CD4-positive, alpha-beta T cell treated with Interleukin-2 at 100 ng/mL for 4 hours (primary cell): ENCODE measurements at places on chromosomes 3 and 15.

- DNase-seq, result no peak
Measured at GRCh38 chr3:32495085-32495484, 7.6 kb downstream of the CMTM6 start.

DNA sequence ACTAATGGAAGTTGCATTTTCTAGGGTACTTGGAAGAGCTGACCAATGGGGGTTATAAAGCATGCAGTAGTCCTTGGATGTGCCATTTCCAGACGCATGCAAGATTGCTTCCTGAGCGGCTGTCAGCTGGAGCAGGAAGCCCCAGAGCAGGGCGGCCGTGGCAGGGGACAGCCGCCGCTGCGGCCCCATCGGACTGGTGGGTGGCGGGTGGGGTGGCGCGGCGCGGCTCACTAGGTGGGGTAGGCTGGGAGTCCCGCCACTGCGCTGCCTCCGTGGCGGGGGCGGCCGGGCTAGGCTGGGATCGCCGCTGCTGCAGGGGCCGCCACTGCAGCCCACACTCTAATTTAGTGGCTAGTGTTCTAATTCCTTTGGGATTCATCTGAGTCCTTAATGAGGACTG, 56.5 kb upstream of the FGF7 start:
- no peak for DNase-seq

- no peak for DNase-seq
Measured at GRCh38 chr3:194756460-194756779, 70.7 kb downstream of the FAM43A start.

GRCh38 chr3:124360563-124360962, 368.6 kb upstream of the ROPN1 start:
- no peak for DNase-seq

DNA sequence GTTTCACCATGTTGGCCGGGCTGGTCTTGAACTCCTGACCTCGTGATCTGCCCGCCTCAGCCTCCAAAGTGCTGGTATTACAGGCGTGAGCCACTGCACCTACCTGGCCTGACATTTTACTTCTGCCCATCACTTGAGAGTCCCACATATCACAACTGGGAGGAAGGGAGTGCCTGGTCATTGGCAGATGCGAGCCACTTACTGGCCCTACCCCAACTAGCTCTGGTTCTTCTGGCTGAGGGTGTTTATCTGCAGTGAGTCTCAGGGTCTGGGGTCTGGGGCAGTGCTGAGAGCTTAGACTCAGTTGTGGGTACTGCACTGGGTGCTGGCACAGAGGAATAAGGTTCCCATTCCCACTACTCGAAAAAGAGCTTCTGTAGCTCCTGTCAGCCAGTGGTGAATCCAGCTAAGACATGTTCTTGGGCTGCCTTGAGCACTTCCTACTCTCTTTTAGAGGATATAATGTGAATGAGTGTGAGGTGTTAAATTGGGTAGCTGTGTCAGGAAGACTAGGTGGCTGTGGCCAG, 30.2 kb downstream of the DAG1 start:
- no peak for DNase-seq

GRCh38 chr15:31302778-31303725, 23.6 kb upstream of the KLF13 start:
- DNase-seq, result peak; percentile 19

DNA sequence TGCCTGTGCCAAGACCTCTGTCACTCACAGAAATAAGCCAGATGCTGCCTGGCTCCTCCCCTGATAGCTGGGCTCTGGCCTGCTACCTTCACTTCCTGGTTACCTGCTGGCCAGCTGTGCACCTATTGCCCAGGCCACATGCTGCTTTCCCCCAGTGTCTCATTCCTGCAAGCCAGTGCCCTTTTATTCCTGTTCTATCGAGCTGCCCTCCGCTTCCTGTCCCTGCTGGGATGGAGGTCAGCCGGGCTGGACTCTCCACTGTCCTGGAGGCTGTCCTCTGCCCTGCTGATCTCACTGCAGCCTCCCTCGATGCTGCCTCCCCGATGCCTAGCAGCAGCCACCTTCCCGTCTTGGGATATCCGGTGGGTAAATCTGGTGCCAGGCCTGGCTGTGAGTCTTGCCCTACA, 37.0 kb upstream of the SNRPA1 start:
- no peak for DNase-seq

DNA sequence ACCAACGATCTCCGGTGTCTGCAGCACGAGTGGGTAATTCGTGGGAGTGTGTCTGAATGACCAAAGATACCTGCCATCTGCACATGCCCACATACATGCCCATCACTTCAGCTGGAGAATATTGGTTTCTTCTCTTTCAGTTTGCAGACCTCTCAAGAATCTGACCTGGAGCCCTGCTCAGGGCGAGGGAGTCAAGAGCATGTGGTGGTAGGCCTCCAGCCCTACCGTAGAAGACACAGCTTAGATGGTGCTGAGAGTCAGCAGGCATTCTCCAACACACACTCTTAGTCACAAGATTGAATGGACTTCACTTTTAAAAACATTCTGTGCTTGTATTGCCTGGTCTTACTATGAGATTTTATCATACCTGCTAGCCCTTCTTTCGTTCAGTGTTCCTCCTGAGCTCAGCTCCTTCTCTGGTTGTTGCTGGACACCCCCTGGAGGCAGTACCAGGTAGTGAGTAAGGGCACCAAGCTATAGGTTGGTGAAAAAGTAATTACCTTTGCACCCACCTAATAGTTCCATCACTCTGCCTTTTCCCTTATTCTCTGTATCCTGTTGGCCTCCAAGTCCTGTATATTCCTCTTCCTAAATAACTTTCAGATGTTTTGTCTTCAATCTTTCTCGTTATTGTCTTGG, 252.0 kb downstream of the CACNA2D3 start:
- DNase-seq, result no peak

GRCh38 chr15:57190208-57190607, 186.1 kb upstream of the CGNL1 start:
- DNase-seq, result no peak

GRCh38 chr3:139571711-139572110, 32.2 kb upstream of the RBP1 start:
- DNase-seq, result no peak

GRCh38 chr15:43927203-43927602, 100.4 kb downstream of the WDR76 start:
- no peak for DNase-seq

DNA sequence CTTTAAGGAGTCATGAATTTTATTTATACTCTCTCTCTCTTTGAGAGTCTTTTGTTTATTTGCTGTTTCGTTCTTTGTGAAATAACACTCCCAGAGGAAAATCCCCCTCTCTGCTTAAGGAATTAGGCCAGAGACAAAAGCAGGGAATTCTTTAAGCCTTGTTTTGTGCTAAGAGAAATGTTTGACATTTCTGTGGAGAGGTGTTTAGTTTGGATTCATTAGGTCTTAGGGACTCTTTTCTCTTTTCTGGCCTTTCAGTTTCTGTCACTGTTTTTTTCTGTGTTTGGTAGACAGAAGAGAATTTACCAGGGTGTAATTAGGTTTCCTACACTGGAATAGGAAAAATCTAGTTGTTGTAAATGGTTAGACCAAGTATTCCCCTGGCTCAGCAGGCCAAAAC, 241.8 kb upstream of the NR2F2 start:
- no peak for DNase-seq

GRCh38 chr3:39376959-39377634, 6.1 kb upstream of the SLC25A38 start:
- DNase-seq, result no peak

DNA sequence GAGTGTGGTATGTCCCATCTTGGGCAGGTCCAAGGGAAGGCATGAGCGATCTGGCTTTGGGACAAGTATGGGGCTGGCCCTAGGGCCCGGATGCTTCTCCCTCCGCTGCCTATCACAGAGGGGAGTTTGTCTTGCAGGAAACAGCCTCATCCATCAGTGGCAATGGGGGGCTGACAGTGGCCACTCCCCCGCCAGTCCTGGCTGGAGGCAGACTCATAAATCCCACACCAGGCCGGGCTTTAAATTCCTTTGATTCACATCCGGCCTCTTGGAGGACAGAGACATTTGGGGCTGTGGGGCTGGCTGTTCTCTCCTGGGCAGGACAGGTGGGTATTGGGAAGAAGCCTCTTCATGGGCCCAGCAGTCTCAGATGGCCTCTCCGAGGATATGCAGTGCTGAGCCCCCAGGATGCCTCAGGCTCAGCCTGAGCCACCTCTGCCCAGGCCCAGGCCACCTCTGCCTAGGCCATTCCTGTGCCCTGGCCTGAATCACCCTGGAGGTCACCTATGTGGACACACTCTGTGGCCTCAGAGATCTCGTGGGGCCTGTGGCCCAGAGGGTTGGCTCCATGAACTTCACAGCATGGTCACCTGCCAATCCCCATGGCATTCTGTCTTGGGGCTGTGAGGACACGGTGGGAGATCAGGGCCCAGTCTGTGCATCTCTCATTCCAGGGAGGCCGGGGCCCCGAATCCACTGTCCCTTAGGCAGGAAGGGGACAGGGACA, 84.2 kb upstream of the GOLGA6L4 start:
- no peak for DNase-seq

DNA sequence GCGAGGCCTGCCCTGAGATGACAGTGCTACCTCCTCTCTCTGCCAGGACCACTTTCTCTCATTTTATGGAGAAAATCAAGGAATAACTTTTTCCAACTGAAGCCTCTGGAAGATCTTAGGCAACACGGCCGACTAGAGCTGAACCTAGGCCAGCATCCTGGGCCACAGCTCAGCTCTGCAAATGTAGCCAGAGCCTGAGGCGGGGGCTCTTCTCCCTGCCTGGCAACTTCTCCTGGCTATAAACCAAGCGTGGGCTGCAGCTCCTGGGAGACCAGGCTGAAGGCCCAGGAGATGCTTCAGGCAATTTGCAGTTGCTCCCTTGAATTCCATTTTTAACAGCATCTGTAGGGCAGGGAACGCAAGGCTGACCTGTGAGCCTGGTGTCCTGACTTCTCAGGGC, 74.9 kb downstream of the CEMIP start:
- no peak for DNase-seq

- DNase-seq, result peak; percentile 2
Measured at GRCh38 chr3:134496471-134497071, 10.7 kb downstream of the CEP63 start.

- no peak for DNase-seq
Measured at GRCh38 chr3:62035402-62036057, 337.8 kb downstream of the FEZF2 start.

- no peak for DNase-seq
Measured at GRCh38 chr3:123656274-123656673, 71.4 kb upstream of the HACD2 start.

DNA sequence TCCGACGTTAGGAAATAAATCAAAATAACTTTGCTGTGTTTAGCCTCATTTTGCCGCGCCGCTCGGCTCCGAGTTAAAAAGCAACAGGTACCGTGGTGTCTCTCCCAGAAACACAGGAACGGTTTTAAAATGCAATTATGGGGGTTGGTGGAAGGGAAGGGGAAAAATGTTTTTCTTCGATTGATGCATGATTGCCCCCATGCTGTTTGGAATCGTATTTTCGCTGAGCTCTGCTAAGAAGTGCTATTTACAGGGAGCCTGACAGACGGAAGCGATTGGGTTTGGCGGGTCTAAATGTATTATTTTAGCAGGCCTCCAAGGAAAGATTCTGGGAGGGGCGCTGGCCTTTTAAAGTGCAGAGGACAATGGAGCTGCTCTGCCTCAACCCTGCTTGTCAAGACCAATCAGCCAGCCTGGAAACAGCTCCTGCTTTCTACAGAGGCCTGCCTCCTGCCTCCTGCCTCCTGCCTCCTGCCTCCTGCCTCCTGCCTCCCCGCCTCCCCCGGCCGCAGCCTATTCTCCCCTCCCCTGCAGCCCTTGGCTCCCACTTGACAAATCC, 156.7 kb upstream of the TLE3 start:
- no peak for DNase-seq

DNA sequence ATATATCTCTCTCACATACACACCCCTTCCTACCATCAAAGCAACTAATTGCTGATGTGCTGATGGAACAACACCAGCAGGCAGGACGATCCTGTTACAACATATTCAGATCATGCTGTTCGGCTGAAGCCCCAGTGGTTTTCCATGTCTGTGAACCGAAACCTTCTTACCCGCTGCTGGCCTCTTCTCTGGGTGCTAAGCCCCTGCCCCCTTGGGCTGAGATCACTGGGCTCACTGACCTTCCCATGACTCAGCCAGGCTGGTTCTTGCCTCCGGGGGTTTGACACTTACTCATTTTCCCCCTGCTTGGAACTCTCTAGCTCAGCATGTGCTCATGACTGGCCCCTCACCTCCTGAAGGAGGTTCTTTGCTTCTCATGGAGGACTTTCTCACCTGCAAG, 122.0 kb upstream of the RGMA start:
- no peak for DNase-seq

DNA sequence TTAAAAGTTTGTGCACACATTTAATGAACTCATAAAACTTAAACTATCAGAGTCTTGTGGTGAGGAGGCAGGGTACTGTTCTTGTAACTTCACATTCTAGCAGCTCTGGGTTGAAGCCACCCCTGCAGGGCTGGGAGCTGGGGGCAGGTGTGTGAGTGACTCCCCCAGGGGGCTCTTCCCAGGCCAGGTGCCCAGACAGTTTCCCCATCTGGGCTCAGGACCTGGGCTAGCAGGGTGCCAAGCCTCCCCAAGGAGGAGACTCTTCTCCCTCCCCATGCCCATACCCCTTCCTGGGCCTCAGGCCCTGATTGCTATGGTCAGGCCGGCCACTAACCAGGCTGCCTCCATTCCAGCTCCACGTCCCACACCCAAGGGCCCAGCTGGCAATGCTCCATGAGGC, 22.0 kb upstream of the CHCHD6 start:
- no peak for DNase-seq

DNA sequence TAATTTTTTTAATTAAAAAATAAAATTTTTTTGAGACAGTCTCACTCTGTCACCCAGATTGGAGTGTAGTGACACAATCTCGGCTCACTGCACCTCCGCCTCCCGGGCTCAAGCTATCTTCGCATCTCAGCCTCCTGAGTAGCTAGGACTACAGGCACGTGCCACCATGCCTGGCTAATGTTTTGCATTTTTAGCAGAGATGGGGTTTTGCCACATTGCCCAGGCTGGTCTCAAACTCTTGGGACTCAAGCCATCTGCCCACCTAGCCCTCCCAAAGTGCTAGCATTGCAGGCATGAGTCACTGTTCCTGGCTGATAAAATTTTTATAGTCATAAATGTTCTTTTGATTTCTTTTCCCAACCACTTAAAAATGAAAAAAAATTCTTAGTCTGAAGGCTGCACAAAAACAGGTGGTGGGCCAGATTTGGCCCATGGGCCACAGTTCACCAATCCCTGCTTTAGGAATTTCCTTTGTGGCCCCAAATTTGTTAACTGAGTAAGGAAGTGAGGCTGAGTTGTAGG, 9.2 kb downstream of the UBA5 start:
- DNase-seq, result no peak

DNA sequence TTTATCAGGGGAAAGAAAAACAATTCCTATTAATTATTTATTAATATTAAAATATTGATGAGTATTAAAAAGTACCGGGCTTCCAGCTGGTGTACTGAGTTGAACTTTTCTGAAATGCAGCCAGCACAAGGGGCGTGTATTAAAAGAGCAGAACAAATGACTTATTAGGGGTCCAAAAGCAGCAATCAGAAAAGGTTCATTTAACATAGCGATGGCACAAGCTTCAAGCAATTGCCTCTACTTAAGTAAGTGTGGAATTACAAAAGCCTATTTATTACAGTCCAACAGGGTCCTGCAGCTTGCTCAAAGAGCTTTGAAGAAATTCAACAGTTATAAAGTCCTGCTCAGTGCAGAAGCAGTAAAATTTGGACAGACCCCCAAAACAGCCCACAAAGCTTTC, 285.6 kb downstream of the EPHA3 start:
- DNase-seq, result no peak
